ENCODE measurements at places on chromosomes 7 and 10.

DNA sequence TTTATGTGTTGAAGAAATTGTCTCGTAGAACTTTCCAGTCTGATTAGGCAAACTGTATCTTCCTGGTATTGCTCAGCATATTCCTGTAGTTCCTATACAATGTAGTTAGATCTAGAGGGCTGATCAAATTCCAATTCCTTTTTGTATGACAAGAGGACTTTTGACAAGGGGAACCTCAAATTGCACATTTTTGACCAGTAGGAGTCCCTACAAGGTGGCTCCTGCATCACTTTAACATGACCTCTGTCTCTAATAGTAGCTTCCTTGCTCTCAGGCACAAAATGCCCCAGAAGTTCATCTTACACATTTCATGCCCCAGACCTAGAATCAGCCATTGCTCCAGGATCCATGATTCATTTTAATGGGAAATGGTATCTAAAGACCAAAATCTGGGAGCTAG is 18.7 kb downstream of the HERPUD2 start:
- DNase-seq = no peak

DNA sequence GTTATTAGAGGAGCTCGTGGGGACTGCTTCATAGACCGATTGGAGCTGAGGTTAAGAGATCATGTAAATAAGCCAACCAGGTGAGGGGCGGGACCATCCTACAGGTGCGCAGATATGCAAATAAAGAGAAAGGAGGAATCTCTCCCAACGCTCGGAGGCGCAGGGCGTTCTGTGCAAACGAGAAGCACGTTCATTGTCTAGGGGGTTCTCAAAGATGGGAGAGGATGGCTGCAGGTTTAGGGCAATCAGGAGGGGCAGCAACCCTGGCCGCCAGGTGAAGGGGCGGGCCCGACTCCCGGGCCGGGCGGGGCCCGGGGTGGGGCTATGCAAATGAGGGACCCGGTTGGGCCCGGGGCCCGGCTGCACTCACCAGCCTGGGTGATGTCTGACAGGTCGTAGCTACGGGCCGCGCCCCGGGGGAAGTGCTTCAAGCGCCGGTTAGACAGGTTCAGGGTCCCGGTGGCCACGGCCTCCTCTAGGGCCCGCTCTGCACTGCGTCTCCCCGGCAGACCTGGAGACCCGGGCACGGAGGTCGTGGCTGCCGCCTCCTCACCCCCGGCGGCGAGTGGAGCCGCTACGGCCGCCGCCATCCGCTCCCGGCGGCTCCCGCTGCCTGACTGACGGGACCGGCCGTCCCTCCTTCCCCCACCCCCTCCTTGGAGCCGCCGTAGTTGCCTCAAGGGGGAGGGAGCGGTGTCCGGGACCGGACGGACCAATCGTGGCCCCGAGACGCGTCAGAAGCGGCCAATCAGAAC is at the start of gene LRCH4:
Gene LRCH4 (minus strand): TSS at position 619 of the 755 bp plus-strand sequence. CDS start 29 bp downstream, at position 590.
- DNase-seq = no peak

GRCh38 chr7:66326501-66327215 is 121.5 kb downstream of the TPST1 start:
- peak; percentile 58 for DNase-seq

- DNase-seq = no peak
These were observed 61.8 kb upstream of the C10orf90 start for GRCh38 chr10:126732308-126732707.

GRCh38 chr10:71437537-71438092 is 40.9 kb downstream of the CDH23 start:
- no peak for DNase-seq

DNA sequence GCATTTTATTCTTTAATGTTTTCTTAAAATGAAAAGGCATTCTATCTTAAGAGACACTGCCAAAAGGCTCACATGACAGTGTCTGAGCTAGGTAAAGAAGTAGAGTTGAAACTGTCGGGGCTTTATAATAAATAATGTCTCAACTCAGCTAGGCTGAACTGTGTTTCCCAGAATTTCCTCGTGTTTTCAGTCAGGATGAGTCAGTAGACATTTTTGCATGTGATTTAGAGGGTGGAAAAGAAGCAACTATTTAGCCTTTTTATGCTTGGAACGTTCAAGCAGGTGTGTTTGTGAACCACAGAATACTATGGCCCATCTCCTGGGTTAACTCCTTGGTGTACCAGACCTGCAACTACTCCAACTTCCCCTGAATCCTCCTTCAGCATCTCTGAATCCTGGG is 23.4 kb upstream of the LIPA start:
- DNase-seq = no peak

All from forelimb muscle (tissue), 1 donor.